ENCODE measurements at places on chromosomes 7 and 10.

DNA sequence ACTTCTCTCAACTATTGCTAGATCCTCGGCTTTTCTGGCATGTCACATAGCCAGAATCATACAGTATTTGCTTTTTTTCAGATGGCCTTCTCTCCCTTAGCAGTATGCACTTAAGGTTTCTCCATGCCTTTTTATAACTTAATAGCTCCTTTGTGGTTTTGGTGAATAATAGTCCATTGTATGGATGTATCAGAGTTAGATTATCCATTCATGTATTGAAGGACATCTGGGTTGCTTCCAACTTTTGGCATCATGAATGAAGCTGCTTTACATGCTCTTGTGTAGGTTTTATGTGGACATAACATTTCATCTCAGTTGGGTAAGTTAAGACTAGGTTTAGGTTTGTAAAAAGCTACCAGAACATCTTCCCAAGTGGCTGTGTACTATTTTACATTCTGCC, 4.6 kb downstream of the ATP5F1C start:
- DNase-seq, result no peak

GRCh38 chr7:101172854-101173751, 7.0 kb downstream of the NAT16 start:
- peak; percentile 96 for DNase-seq

- no peak for DNase-seq
Measured at GRCh38 chr7:105141068-105141467, 127.1 kb downstream of the KMT2E start.

- DNase-seq, result no peak
Measured at GRCh38 chr7:3598854-3599253, 297.8 kb downstream of the SDK1 start.

- DNase-seq, result no peak
Measured at GRCh38 chr7:47505312-47506007, 76.5 kb downstream of the TNS3 start.

GRCh38 chr10:93954299-93954698, 39.4 kb upstream of the PLCE1 start:
- DNase-seq, result no peak

DNA sequence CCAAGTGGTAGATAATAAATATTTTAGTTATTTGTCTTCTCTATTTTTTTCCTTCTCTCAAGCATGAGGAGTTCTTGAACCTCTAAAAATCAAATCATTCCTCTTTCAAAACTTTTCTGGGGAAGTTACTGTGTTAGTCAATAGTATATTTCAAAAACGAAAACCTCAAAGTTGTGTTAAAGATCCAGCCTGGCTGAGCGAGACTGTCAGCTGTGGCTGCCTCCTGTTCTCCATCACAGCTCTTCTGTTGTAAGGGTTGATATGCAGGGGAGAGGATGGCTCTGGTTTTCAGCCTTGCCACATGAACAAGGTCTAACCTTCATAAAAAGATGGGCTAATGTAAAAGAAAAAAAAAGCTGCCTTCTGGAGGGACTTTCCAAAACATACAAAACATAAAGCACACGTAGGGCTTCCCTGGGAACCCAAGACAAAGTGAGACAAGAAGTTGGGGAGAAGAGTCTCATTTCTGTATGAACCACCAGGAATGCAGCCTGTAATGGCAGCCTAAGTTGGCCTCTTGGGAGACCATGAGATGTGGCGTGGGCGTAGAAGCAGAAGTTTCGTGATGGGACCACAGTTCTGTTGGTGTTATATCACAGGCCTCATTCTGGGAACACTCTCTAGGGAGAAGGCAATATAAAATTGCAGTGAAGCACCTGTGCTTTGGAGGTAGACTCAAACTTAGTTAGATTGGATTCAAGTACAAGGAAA, 77.9 kb upstream of the FHIP2A start:
- DNase-seq, result no peak

DNA sequence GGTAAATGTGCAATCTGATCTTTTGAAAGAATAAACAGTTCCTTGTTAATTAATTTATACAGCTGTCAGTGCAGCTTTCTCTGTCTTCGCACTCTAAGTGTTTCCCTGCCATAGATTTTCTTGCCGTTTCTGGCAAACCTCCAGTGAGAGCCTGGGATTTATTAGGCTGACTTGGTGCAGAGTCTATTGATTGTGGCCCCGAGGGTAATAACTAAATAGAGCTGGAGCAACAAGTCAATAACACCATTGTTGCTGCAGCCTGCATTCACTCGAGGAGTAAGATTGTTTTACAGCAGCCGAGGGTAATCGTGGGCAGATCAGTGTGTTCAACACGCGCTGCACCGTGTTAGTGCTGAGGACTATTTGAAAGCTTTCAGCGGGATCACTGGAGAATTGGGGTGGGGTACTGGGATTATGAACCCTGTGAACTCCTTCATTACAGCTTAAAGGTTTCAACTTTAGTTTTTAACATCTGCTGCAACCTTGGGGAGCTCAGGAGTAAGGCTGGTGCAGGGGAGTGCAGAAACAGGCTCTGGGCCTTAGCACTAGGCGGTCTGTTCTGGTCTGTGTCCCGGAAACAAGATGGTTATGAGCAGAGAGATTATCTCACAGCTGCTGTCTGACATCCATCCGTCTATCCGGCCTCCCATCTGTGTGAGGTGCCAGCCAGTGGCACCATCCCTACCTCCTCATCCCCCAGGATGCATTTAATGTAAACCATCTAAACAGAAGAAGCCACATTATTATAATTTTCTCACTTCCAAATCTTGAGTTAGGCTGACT, 174.0 kb upstream of the TCF7L2 start:
- no peak for DNase-seq

DNA sequence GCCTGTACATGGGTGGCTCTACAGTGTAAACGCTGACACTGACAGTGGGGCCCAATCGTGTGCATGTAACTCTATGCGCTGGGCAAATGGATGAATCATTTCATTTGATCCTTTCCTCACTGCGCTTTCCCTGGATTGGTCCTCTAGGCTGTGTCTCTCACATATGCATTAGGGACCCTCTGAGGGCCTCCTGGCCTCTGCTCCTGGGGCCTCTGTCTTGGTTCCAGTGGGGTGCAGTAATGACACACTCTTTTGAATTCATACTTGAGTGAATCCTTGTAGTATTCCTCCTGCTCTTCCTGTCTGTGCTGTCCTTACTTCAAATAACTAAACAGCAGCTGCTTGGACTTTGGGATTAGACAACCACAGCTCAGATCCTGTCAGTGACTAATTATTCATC, 176.5 kb upstream of the ADO start:
- no peak for DNase-seq

DNA sequence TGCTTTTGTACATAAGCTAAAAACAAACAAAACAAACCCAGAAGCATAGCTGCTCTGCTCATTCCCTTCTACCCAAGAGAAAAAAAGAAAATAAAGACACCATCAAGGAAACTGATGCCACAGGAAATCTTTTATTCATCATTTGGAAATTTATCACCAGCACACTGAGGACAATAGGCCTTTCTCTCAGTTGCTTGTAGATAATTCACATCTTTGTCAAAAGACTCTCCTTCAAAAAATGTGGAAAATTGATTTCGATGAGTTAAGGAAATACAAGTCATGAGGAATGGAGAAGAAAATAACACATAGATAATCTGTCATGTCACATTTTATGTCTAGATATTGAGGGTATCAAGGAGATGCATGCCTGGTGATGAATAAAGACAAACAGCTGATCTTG, 53.5 kb downstream of the ZNF37A start:
- no peak for DNase-seq

DNA sequence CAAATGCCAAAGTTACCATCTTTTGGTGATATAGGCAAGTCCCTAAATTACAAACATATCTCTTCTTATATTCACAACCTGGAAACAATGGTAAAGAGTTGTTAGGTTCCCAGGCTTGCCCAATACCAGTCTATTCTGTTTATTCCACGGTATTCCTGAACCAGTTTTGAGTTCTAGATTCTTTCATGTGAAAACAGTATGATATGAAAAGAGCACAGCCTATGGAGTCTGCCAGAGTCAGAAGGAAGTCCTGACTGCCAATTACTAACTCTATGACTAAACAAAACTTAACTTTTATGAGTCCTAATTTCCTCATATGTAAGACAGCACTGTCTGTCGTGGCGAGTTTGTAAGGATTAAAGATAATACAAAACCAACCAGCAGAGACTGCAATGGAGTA, 5.6 kb downstream of the ABI1 start:
- no peak for DNase-seq

- no peak for DNase-seq
Measured at GRCh38 chr10:62115321-62115720, 153.3 kb downstream of the RTKN2 start.

Data from upper lobe of left lung (tissue), 6 donors.